Cardiac atrium fibroblast (primary cell): ENCODE measurements at places on chromosomes 12 and 14. TPM values are rescaled to one million over a fixed set of nuclear protein-coding genes. Genes with fewer than 3 reads are reported as not detected.

The HOXC9 gene
- total RNA-seq: not detected in 2 replicates

The ATP5MC2 gene
- total RNA-seq: 293 and 344 TPM in 2 replicates

The FOXN3 gene
- total RNA-seq: 35.4 and 44.4 TPM in 2 replicates

The NOXRED1 gene
- total RNA-seq: not detected in 2 replicates

The FERMT2 gene
- total RNA-seq: 164 and 195 TPM in 2 replicates

The CLBA1 gene
- total RNA-seq: 4.9 and 11.5 TPM in 2 replicates

The SOX5 gene
- 0.16 and 0.90 TPM in 2 replicates for total RNA-seq

The TSPAN11 gene
- total RNA-seq: not detected in 2 replicates

The SELPLG gene
- 0.72 and 0.97 TPM in 2 replicates for total RNA-seq

The LUM gene
- total RNA-seq: 209 and 418 TPM in 2 replicates

The CSRP2 gene
- 12.0 and 13.0 TPM in 2 replicates for total RNA-seq

The PRIMA1 gene
- not detected in 2 replicates for total RNA-seq

The GNB3 gene
- total RNA-seq: 2.5 TPM in 1 of 2 replicates, not detected in the other

The SIX6 gene
- not detected in 2 replicates for total RNA-seq

The HPD gene
- total RNA-seq: 11.4 and 17.8 TPM in 2 replicates

The PRICKLE1 gene
- total RNA-seq: 1.3 and 2.2 TPM in 2 replicates

The EPYC gene
- total RNA-seq: not detected in 2 replicates

The LAG3 gene
- total RNA-seq: 0.16 TPM in 1 of 2 replicates, not detected in the other

The ESYT1 gene
- 185 and 212 TPM in 2 replicates for total RNA-seq

The NYNRIN gene
- 6.3 and 11.7 TPM in 2 replicates for total RNA-seq

The MYH6 gene
- total RNA-seq: not detected in 2 replicates

The RNASE2 gene
- not detected in 2 replicates for total RNA-seq

The ANO2 gene
- under 0.01 TPM in 1 of 2 replicates, not detected in the other for total RNA-seq

The TRIP11 gene
- total RNA-seq: 28.5 and 35.9 TPM in 2 replicates

The NT5DC3 gene
- 2.3 and 4.5 TPM in 2 replicates for total RNA-seq

The ATG101 gene
- 85.6 and 98.5 TPM in 2 replicates for total RNA-seq

The TAS2R10 gene
- total RNA-seq: 0.36 TPM in 1 of 2 replicates, not detected in the other

The PLEK2 gene
- total RNA-seq: 1.8 and 3.9 TPM in 2 replicates

The C1QL4 gene
- total RNA-seq: not detected in 2 replicates

The GPRC5A gene
- 20.3 and 20.9 TPM in 2 replicates for total RNA-seq

The WNT5B gene
- 7.6 and 8.9 TPM in 2 replicates for total RNA-seq

The ADAMTS20 gene
- total RNA-seq: not detected in 2 replicates

The RAPGEF3 gene
- 0.97 and 2.3 TPM in 2 replicates for total RNA-seq

The KIF26A gene
- total RNA-seq: 0.32 and 0.36 TPM in 2 replicates
